ENCODE measurements at places on chromosomes 5 and 9.

DNA sequence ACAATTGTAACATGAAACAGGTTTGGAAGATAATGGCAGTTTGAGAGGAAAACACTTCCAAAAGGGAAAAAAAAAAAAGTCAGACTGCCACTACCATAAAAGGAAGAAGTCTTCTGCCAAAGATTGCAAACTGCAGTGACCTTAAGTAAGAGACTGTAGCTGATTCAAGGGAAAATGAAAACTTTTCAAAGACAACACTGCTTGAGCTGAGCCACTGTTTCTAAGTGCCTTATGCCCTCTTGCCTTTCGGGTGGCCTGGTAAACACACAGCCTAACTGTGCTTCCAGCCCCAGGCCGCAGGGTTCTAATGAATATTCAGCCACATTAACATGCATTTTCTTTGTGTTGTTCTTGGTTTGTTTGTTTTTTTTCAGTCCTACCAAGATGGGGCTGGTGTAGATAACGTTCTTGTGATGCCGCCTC, 354.6 kb downstream of the BNC2 start:
- peak; percentile 80 for DNase-seq

- no peak for DNase-seq
Measured at GRCh38 chr5:95783661-95784060, 38.9 kb downstream of the GLRX start.

- DNase-seq: no peak
Measured at GRCh38 chr9:26219961-26220360, 541.7 kb upstream of the TUSC1 start.

GRCh38 chr5:126967808-126968466, 62.4 kb downstream of the MARCHF3 start:
- DNase-seq: no peak

- no peak for DNase-seq
Measured at GRCh38 chr5:116453988-116454411, 120.6 kb downstream of the SEMA6A start.

DNA sequence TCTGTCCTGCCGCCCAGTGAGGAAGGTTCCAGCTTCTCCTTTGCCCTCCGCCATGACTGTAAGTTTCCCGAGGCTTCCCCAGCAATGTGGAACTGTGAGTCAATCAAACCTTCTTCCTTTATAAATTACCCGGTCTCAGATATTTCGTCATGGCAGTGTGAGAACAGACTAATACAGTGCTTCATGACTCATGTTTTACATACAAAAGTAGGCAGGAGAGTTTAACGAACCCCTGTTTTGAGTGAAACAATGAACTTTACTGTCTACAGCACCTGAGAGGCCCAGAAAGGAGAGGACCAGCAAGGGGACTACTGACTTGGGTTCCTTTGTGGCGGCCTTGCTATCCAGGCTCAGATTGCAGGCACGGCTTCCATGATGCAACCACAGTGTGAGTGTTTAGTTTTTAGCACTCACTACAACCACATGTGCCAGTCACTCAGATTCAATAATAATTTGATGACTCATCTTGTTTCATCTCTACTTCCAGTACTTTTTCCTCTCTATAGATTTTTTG, 139.1 kb upstream of the CLINT1 start:
- DNase-seq: peak; percentile 50

DNA sequence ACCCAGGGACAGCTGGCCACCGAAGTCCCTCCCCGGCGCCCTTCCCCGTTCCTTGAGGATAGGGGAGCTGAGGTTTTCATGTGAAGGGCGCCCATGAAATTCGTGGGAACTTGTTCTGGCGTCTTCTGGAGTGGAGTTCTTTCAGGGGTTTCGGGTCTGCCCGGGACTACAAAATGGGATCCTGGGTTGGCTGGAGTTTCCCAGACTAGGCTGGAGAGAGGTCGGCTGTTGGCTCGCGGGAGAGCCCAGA, 3.6 kb upstream of the RGMB start:
- DNase-seq: no peak
